ENCODE measurements at places on chromosomes 1 and 21.

DNA sequence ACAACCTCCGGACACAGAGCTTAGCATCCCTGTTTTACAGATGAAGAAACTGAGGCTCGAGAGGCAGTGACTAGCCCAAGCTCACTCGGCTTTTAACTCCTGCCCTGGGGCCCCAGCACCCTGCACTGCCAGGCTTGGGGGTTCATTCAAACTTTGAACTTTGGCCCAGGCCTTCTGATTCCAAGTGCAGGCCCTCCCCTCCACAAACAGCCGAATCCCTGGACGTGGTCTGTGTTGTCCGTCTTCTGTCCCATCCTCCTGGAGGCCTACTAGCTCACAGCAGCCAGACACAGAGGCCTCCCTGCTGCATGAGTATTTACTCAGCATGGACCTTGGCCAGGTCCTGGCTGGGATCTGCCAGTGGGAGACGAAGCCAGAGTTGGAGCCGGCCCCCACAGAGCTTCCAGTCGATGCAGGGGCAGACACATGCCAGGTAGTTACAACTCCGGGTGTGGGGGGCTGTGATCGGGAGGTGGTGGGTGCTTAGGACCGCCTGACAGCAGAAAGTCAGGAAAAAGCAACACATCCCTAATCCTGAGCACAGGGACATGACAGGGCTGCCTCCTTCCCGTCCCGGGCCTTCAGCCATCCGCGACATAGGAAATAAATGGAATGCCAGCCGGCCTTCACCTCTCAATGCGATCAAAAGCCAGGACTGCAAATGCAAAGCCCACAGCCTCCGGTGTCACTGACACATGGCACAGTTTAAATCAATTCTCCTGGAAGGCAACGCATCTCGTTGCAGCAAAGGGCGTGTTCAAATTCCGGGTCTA, 7.4 kb downstream of the IFFO2 start:
- no peak for DNase-seq

GRCh38 chr1:11802616-11802972, 3.2 kb downstream of the MTHFR start:
- no peak for DNase-seq

DNA sequence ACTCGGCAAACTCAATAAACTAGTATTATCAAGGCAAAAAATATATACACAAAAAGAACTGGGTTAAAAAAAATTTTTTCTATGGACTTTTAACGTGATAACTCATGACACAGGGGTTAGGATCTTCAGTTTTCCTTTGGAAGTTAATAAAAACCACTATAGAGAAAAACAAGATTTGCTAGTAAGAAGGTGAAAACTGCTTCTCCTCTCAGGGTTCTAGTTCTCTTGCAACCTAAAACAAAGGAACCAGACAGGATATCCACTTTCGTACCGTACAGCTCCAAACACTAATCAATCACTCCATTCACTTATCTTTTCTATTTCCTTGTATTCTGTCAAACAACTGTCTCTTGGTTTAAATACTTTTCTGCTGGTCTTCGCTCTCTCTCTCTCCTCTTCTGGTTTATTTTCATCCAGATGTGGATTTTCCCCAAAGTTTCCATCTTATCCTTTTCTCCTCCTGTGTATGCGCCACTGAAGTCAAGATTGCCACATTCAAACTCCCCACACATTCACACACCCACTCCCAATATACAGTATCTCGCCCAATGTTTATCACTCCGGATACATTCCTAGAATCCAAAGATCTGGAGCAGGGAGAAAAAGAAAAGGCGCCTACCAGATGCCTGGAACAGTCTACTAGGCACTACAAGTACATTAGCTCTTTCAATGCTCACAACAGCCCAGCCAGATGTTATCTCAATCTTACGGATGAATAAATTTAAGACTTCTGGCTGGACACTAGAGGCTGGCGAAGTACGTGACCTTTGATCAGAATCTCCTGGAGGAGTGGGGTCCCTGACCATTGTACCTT, 775 bp upstream of the PRPF38B start:
- no peak for DNase-seq

DNA sequence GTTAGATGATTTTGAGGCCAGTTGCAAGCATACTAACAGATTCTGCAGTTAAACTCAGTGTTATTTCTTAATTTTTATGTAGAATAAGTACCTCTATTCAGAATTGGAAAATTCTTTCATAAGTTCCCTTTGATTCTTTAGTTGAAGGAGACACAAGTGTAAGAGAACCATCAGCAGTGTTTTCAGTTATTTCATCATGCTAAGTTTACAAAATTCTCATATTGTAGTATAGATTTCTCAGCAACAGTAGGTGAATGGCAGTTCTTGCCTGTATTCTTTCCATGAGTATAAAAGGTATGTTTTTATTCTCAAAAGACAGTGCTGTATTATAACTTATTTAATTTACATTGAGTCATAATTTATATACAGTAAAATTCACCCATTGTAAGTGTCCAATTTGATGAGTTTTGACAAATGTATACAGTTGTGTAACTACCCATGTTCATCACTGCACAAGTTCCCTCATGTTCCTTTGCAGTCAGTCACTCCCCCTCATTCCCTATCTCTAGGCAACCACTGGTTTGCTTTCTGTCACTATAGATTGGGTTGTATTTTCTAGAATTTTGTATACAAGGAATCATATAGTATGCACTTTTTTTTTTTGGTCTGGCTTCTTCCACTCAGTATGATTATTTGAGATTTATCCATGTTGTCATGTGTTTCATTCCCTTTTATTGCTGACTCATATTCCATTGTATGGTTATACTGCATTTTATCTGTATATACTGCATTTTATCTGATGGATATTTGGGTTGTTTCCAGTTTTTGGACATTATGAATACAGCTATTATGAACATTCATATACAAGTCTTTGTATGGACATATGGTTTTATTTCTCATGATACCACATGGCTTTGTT, 3.9 kb downstream of the RPS6KC1 start:
- DNase-seq: no peak

- DNase-seq: no peak
Observed at GRCh38 chr1:29224356-29224837, 6.3 kb downstream of the MECR start.

DNA sequence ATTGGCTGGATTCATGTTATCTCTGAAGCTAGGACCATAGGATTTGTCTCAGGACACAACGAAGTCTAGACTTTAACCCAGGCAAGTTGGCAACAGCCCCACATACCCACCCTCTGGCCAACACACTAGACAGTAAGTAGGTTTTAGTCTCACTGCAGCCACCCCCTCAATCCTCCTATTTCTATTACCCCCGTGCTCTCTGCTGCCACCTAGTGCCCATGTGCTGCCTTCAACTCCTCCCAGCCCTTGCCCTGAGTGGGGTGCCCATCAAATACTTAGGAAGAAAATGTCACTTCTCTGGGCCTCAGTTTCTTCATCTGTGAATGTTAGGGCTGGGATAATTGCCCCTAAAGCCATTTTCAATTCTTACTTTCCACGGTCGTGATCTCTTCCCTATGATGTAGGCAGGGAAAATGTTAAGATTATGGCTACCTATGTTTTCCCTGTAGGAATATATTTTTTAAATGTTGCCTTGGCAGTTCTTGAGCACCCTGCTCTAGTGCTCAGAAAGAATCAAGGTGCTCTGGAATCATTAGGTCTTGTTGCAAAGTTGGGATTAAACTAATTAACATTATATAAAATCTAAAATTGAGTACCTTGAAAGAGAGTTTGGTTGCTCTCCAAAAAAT, 213.0 kb downstream of the LMX1A start:
- peak; percentile 17 for DNase-seq
